ENCODE measurements at places on chromosomes 4 and X.

DNA sequence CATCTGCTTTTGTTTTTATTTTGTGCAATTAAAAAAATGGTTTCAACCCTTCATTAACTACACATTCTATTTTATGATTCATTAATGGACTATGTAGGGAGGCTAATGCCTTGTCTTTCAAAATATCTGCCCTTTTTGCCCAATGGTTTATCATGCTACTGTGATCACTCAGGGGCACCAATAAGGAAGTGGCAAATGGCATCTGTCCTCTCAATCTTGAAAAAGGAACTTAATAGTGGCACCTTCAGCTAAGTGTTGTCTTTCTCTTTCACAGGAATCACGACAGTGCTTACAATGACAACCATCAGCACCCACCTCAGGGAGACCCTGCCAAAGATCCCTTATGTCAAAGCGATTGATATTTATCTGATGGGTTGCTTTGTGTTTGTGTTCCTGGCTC is 57.1 kb downstream of the COMMD8 start:
- no peak for DNase-seq

GRCh38 chrX:102154218-102154860 is 1.4 kb downstream of the BEX5 start:
- DNase-seq, result no peak

DNA sequence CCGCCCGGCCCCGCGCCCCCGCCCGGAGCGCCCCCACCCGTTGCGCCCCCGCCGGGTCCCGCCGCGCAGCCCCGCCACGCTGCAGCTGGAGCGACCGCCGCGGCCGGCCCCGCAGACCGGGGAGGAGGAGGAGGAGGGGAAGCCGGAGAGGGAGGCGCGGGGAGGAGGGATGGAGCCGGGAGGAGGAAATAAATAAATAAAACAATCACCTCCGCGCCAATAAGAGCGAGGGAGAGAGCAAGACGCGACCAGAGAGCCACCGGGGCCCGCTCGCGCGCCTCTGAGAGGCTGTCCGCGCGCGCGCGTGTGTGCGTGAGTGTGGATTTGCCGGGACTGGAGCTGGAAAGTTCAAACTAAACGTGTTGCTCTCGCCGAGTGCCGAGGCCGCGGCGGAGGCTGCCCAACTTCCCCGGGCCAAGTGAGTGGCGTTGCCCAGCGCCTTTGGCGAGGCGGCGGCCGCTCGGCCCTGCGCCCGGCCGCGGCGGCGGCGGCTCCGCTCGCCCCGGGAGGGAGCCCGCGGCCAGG is 2184.4 kb upstream of the TENM3 start:
- no peak for DNase-seq

- no peak for DNase-seq
Measured at GRCh38 chrX:37754516-37754915, 25.3 kb upstream of the CYBB start.

GRCh38 chr4:30454504-30454903 is 265.7 kb upstream of the PCDH7 start:
- no peak for DNase-seq

DNA sequence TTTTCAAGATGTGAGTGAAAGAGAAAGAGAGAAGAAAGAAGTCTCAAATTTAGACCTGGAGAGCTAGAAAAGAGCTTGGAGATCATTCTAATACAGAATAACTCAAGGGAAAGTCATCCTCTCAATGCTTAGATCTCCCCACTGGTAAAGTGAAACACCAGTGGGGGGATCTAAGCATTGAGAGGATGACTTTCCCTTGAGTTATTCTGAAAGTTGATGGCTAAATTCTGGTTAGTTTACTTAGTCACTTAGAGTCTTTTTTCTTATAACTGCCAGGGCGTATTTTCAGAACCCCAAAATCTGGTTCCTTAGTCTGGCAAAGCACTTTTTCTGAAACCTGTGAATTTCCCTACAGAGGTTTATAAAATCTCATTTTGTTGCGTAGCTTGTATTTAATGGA is 198.6 kb downstream of the ARHGAP24 start:
- no peak for DNase-seq

DNA sequence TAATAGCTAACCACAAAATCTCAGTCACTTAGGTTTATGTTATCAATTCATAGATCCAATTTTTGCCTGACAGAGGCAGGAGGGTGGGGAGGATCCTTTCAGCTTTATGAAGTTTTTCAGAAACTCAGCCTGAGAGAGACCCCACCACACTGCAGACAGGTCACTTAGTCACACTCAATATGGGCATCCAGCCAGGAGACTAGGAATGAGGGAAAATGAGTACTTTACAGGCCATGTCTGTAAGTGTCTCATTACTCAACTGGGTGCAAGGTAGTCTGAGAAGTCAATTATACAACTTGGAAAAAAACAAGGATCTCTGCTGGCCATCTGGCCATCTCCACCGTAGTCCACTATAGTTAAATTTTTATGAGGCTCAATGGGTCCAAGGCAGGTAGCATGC is 365.9 kb downstream of the INPP4B start:
- no peak for DNase-seq

DNA sequence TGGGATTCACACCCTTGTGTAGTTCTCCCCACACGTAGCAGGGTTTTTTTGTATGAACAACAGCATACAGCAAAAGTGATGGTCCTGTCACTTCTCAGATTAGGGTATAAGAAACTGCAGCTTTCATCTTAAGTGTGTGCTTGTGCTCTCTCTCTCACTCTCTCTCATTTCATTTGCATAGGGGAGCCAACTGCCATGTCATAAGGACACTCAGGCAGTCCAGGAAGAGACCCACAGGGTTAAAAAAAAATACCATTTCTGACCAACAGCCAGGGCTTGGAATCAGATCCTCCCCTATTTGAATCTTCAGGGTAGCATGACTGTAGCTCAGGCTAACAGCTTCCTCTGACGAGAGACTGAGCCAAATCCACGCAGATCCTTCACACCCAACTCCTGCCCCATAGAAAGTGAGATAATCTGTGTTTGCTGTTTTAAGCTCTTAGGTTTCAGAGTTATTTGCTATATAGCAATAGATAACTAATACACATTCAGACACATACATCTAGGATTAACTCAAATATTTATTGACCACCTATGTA is 331.2 kb downstream of the PAPSS1 start:
- no peak for DNase-seq

- no peak for DNase-seq
Measured at GRCh38 chr4:10164877-10165283, 48.3 kb upstream of the WDR1 start.

DNA sequence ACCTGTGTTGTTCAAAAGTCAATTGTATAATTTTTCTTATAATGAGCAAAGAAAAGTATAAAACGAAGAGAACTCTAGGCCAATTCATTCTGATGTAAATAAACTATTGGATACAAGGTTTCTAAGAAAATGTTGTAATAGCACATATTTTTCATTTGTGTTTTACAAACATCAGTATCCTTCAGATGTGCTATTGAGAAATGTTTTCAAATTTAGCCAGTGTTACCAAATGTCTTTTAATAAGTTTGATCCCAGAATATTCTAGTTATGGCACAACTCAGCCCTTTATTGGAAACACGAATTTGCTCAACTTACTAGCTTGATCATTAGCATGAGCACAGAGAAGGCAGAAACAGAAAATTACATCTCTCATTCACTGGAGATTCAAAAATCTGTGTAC is 319.3 kb downstream of the IL15 start:
- DNase-seq, result no peak

DNA sequence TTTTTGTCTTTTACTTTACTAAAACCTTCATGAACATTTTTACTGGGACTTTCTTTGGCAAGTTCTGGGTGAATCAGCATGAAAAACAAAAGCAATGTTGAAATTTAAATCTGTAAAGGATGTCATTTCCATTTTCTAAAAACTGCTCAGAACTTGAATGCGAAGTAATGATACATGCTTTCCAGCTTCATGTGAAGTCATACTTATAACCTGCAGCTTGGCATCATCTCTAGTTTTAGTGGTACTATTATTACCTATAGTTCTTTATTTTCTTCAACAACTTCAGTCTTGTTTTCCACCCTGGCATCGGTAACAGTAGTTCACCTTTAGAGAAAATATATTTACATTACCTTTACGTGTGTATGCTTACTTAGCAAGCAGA is 421.4 kb upstream of the DIPK2B start:
- DNase-seq, result no peak

- no peak for DNase-seq
Measured at GRCh38 chr4:116880625-116881024, 204.8 kb downstream of the TRAM1L1 start.

DNA sequence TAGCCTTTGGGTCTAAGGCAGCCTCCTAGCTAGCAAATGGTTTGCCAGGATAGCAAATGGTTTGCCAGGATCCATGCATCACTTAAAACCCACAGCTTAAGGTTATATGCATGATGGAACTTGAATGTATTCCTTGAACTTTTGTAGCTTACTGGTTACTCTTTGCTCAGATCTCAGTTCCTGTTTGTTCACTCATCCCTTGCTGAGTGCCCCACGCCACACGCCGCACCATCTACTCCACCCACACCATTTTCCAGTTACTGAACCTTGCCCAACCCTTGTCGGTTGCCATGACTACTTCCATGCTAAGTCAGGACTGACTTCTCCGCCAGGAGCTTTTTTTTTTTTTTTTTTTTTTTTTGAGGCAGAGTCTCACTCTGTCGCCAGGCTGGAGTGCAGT is 29.5 kb upstream of the XIAP start:
- no peak for DNase-seq

DNA sequence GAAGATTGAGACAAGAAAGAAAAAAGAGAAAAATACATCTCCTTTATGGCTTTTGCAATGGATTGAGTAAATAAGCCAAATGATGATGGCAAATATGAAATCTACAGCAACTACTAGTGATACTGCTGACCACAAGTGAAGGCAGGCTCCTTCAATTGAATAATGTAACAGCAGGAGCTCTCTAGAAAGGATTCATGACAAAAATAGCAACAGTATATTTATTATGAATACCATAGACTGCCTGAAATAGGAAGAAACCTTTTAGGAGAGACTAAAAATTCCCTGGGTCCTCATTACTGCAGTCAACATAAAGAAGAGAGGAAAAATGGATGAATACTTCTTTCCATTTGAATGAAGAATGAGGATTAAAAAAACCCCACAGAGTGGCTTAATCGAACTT is 306.8 kb upstream of the ANXA10 start:
- no peak for DNase-seq

DNA sequence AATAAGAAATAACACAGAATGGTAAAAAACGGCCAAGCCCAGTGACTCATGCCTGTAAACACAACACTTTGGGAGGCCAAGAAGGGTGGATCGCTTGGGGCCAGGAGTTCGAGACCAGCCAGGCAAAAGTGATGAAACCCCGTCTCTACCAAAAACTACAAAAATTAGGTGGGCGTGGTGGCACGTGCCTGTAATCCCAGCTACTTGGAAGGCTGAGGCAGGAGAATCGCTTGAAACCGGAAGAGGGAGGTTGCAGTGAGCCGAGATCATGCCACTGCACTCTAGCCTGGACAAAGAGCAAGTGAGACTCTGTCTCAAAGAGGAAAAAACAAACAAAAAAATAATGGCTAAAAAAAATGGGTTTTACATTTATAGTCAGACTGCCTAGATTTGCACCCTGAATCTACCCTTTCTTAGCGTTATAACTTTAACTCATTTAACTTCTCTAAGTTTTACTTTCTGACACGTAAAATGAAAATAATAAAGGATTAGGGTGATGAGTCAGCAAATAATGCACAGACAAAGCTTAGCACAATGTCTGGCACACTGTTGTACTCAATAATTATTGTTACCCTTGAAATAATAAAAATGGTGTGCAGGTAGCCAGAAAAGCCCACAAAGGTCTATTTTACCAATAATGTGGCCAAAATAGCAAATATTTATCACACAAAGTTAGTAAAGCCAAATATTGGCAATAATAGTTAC is 55.0 kb downstream of the ATP11C start:
- no peak for DNase-seq

- no peak for DNase-seq
Measured at GRCh38 chrX:19795307-19795706, 92.1 kb downstream of the SH3KBP1 start.

DNA sequence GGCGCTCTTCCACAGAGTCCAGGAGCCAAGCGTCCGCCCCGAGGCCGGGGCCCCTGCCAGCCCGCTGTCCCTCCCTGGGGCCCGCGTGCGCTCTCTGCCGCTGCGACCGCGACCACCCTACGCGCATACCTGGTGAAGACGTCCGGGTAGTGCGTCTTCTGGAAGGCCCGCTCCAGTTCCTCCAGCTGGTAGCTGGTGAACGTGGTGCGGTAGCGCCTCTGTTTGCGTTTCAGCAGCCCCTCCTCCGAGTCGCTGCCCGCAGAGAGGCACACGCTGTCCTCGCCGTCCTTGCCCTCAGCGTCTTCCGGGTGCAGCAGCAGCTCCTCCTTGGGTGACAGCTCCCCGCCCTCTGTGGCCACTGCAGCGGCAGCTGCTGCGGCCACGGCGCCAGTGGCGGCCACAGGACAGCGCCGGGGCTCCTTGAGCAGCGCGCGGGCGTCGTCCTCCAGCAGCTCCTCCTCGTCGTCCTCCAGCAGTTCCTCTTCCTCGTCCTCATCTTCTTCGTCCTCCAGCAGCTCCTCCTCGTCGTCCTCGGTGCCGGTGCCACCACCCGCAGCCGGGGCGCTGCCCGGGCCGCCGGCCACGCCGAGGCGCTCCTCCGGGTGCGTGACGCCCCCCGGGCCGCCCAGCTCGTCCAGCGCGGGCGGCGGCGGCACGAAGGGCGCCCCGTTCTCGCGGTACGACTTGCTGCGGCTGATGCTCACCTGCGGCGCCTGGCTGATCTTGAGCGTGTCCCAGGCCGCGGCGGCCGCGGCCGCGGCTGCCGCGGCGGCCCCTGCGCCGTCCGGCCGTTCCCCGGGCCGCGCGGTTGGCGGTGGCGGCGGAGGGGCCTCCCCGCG is 2.8 kb downstream of the ARX start:
- DNase-seq, result no peak

- no peak for DNase-seq
Measured at GRCh38 chr4:154578919-154579318, 11.6 kb downstream of the FGA start.

DNA sequence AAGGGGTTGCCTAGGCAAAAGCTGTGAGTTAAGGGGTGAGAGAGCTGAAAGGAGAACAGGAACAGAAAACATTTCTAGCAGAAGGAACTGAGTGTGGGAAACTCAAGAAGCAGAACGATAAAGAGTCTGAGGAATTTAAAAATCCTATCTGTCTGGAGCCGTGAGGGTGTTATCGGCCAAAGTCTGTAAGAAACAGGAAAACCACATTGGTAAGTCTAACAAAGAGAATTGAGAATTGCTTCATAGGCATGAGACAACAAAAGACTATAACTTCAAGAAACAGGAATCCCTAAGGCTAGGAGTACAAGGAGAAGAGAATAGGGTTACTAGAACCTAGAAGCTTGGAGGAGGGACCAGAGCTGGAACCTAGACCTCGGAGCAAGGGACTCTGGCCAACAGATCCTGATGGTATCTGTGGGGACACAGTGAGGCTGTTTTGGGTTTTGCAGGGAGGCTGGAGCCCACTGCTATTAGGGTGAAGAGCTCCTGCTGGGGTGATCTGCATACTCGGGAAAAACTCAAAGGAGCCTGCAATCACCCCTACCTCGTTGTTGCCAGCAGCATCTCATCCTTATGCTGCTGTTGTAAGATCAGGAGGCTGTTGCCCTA is 175.6 kb downstream of the FBXO8 start:
- DNase-seq, result no peak

DNA sequence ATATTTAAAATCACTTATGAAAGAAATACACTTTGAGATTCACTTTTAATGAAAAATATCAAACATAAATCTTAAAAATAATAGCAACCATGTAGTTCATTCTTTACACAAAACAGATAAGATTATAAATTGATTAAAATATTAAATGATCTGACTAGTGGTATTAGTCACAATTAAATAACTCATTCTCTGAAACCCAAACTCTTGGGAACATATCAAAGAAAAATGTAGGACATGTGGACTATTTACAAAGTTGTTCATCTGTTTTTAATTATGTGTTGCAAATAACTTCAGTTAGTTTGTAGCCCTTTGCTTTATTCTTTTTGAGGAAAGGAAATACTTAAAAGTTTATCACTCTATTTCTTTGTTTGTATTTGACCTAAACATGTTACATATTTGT is 9.5 kb upstream of the GUCY1A1 start:
- no peak for DNase-seq
